ENCODE measurements at places on chromosomes 1 and 21.

GRCh38 chr1:53323316-53323715, 4.6 kb downstream of the LRP8 start:
- no peak for DNase-seq

GRCh38 chr1:72482736-72483413, 200.5 kb upstream of the NEGR1 start:
- no peak for DNase-seq

DNA sequence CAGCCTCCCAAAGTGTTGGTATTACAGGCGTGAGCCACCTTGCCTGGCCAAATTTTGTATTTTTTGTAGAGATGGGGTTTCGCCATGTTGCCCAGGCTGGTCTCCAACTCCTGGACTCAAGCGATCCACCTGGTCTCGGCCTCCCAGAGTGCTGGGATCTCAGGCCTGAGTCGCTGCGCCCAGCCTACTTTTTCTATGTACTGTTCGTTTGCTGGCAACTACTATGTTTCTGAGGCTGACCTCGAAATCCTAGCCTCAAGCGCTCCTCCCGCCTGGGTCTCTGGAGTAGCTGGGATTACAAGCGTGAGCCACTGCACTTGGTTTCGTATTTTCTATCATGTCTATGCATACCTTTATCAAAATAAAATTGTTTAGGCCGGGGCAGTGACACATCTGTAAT, 675 bp upstream of the TEKT2 start:
- DNase-seq, result no peak

DNA sequence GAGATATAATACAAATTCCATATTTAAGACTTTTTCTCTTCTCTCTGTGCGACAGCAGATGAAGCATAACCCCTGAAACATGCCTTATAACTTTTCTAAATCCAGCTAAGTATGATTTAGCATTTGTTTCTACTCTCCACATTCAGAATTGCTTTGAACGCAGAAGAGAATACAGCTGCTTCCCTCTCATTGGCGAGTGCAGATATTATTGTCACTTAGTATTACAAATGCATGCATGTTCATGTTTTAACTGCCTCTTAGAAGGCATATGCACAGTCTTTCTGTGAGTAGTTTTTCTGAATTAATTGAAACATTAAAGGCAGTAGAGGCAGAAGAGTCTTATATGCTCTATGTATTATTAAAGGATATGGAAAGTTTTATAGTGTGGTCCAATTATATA, 217.1 kb downstream of the ZP4 start:
- no peak for DNase-seq

DNA sequence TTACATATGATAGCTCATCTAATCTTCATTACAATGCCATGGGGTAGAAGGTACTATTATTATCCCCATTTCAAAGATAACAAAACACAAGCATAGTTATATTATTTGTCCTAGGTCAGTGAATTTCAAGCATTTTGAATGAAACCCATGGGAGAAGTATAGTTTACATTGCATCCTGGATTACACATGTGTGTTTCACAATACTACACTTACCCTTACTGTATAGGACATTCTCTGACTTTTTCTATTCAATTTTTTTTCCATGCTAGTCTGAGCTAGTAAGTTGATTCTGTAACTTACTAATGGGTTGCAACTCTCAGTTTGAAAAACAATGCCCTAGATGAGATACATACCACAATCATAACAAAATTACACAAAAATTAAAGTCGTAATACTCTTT, 8.7 kb upstream of the GPX7 start:
- no peak for DNase-seq

- no peak for DNase-seq
These were observed 244.8 kb downstream of the DUSP10 start for GRCh38 chr1:221497046-221497445.

GRCh38 chr21:39125752-39126485, 57.3 kb downstream of the PSMG1 start:
- DNase-seq, result no peak

DNA sequence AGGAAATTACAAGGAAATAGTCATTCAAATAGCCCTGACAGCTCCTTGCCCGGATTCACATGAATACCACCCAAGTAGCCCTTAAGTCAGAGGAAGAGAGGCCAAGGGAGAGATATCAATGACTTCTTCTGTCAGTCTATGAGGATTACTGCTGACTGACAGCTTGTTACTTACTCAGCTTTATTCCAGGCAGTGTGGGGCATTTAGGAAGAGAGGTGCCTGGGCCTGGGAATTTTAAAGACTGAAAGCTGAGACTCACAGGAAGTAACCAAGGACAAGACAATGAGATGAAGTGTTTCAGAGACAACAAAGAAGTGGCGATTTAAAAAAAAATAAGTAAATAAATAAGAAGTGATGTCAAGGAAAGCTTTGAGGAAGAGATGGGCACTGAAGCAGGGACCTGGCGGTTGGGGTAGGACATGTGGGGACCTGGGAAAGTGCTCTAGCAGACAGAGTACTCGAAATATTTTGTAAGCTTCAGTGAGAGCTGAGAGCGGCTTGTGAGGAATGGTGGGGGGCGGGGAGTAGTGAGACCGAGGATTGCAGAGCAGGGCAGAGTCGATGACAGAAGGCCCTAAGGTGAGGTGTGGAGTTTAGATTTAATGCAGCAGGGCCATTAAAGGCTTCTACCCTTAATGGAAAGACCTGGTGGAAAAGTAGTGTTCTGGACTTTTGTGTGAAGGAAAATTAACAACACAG, 58.9 kb downstream of the ST3GAL3 start:
- no peak for DNase-seq

- DNase-seq, result no peak
These were observed 181.9 kb downstream of the ZSCAN20 start for GRCh38 chr1:33654267-33654834.

DNA sequence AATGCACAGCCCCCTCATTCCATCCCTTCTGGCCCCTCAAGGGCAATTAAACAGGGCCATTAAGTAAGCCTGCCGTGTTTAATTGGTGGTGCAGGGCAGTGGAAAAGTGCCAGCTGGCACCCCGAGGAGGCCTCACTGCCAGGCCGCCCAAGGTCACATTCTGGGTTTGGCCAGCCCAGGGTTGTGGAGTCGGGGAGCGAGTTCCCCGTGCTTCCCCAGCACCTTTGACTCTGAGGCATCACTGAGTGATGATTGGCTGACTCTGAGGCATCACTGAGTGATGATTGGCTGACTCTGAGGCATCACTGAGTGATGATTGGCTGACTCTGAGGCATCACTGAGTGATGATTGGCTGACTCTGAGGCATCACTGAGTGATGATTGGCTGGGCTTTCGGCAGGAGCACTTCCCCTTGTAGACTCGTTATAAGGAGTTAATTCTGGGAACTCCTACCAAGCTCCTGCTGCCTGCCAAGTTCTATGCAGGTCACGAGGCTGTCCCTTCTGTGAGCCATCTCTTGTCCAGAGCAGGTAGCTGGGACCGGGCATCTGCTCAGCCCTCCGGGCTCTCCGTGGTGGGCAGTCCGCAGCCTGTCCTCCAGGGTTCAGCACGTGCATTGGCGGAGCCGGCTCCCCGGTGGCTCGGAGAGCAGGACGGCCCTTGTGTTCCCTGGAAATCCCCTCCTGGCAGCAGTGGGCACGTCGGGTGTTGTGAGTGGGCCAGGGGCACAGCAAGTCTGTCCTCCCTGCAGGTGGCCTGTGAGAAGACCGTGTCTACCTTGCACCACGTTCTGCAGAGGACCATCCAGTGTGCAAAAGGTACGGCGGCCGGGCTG, 20.9 kb downstream of the CSTB start:
- no peak for DNase-seq

GRCh38 chr1:12048372-12048771, 14.7 kb upstream of the TNFRSF8 start:
- no peak for DNase-seq

GRCh38 chr1:181187337-181188126, 99.0 kb downstream of the IER5 start:
- no peak for DNase-seq

- DNase-seq, result no peak
These were observed 2.7 kb downstream of the IFFO2 start for GRCh38 chr1:18953731-18954231.

DNA sequence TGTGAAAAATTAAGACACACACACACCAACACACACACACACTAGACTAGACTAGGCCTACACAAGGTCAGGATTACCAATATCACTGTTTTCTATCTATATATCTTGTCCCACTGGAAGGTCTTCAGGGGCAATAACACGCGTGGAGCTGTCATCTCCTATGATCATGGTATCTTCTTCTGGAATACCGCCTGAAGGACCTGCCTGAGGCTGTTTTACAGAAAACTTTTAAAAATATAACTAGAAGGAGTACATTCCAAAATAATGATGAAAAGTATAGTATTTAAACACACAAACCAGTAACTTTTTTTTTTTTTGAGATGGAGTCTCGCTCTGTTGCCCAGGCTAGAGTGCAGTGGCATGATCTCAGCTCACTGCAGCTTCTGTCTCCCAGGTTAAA, 20.3 kb upstream of the ZBTB8A start:
- no peak for DNase-seq

GRCh38 chr1:230276401-230276800, 149.7 kb downstream of the PGBD5 start:
- DNase-seq, result no peak

- DNase-seq, result no peak
These were observed 11.0 kb downstream of the TNFRSF9 start for GRCh38 chr1:7929637-7930036.
